Activated T-helper 1 cell treated with Interleukin-2 at 50 U/mL for 16 hours (primary cell): ENCODE measurements at places on chromosomes 2 and 18.

- no peak for DNase-seq
Measured at GRCh38 chr2:214630402-214631045, 179.0 kb downstream of the BARD1 start.

GRCh38 chr2:19902216-19902740 is 495 bp upstream of the TTC32 start:
- no peak for DNase-seq

GRCh38 chr2:202071107-202071506 is 1.9 kb upstream of the KIAA2012 start:
- DNase-seq: no peak

DNA sequence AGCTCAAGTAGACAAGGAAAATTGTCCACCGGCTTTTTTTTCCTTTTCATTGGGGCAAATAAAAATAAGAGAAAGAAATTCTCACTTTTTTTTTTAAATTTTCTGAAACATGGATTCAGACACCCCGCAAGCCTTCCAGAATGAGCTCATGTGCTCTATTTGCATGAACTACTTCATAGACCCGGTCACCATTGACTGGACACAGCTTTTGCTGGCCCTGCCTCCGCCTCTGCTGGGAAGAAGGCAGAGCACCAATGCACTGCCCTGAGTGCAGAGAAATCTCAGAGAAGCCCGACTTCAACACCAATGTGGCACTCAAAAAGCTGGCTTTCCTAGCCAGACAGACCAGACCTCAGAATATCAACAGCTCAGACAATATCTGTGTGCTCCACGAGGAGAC is 30.2 kb upstream of the TRIM43B start:
- DNase-seq: no peak

- no peak for DNase-seq
Measured at GRCh38 chr2:134287323-134287722, 33.5 kb downstream of the MGAT5 start.

DNA sequence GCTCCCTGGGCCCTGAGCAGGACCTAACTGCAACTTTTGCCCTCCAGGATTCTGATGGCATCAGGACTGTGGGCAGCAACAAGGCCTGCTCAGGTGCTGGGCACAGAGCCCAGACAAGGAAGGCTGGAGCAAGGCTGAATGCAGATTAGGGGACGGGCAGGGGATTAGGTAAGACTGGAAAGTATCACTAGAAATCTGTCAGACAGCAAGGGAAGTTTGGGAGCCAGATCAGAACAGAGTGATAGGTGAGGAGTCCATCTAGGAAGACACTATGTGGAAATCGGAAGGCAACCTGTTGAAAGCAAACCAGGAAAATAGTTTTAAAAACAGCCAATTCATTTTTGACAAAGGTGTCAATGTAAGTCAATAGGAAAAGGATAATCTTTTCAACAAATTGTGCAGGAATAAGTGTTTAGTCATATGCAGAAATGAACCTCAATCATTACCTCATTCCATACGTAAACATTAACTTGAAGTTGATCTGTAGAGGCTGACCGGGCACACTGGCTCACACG is 56.4 kb upstream of the STPG4 start:
- DNase-seq: no peak

DNA sequence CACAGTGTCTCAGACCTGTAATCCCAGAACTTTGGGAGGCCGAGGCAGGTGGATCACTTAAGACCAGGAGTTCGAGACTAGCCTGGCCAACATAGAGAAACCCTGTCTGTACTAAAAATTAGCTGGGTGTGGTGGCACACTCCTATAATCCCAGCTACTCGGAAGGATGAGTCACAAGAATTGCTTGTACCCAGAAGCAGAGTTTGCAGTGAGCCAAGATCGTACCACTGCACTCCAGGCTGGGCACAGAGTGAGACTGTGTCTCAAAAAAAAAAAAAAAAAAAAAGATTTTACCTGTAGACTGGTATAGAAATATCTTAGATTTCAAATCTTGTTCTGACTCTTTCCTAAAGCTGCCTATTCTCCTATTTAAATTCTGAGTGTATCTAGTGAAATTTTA is 7.2 kb upstream of the KLHL29 start:
- DNase-seq: no peak

GRCh38 chr2:235077046-235077445 is 125.2 kb downstream of the SH3BP4 start:
- no peak for DNase-seq

GRCh38 chr18:2883076-2883735 is 36.4 kb downstream of the EMILIN2 start:
- no peak for DNase-seq

DNA sequence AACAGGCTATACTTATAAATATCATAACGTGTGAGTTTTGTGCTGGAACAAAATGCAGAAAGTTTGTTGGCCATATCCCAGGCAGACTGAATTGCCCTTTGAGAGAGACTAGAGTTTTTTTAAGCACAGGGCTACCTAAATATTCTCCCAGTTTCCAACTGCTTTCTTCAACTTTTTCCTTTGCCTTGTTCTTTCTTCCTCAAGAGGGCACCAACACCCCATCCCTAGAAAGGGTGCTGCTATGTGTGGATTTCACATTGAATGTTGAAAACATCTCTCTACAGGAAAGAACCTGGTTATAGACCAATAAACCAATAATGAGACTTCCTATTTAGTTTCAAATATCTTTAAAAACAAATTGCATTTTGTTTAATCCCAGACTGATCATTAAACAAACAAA is 87.9 kb downstream of the ICOS start:
- DNase-seq: no peak

DNA sequence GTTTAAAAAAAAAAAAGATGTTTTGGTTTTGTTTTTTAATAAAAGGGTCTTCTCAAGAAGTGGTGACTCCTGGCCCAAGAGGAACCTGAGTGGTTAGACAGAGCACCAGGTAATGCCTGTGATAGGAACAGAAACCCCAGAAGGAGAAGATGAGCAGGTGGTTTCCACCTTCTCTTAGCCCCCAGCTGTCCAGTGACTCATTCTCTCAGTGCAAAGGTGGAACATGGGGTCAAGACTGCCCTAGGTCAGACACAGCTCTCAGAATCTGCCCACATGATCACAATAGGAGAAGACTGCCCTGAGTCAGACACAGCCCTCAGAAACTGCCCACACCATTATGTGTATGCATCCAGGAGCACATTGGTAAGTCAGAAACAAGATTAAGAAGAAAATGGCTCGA is 61.8 kb downstream of the TBC1D8 start:
- no peak for DNase-seq
